ENCODE measurements at places on chromosomes 6 and 20. TPM values are rescaled to one million over a fixed set of nuclear protein-coding genes. Genes with fewer than 3 reads are reported as not detected.

DNA sequence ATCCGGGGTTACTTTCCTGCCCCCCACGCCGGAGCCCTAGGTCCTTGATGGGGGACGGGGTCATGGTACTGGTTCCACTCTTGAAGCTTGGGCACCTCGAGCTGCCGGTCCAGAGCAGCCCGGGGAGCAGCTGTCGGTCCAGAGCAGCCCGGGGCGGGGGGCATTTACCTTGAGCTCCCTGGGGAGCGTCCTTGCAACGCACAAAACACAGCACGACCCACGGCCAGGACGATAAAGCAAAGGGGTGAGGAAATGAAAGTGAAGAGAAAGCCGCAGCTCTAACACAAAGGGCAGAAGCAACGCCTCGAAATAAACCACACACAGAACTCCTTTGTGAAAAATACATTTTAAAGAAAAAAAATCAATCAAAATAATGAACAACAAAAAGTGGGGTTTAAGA, 39.1 kb downstream of the KCNQ2 start:
- DNase-seq, result no peak

Gene ACAT2
- total RNA-seq, result 139 TPM

Gene RAB44
- total RNA-seq, result 0.05 TPM

Gene POU5F1
- 3.7 TPM for total RNA-seq

Gene DDX39B
- total RNA-seq, result 345 TPM

Gene ATP5F1E
- 96.4 TPM for total RNA-seq
